A549 treated with CORT108297 at 1 μM for 4 hours (cell line): ENCODE measurements at places on chromosomes 16 and 17. TPM values are rescaled to one million over a fixed set of nuclear protein-coding genes. Genes with fewer than 3 reads are reported as not detected.

Gene HOXB5
- 1.5 to 2.9 TPM (median 2.6 TPM) in 5 replicates for total RNA-seq

Gene KCTD13
- 14.2 to 21.4 TPM (median 19.0 TPM) in 5 replicates for total RNA-seq

Gene FAM234A
- 44.1 to 50.9 TPM (median 47.7 TPM) in 5 replicates for total RNA-seq

Gene SLFN14
- not detected in 5 replicates for total RNA-seq

Gene TEX19
- total RNA-seq: 0.30 to 0.60 TPM (median 0.44 TPM) in 5 replicates

Gene SLC13A5
- 0.10 to 0.37 TPM (median 0.16 TPM) in 5 replicates for total RNA-seq

Gene CNTROB
- 32.1 to 47.2 TPM (median 42.7 TPM) in 5 replicates for total RNA-seq

Gene JPH3
- 1.3 to 2.5 TPM (median 2.0 TPM) in 5 replicates for total RNA-seq

Gene PDE6G
- 1.5 to 3.5 TPM (median 2.3 TPM) in 5 replicates for total RNA-seq

Gene CRYM
- 1.8 to 1.9 TPM (median 1.8 TPM) in 5 replicates for total RNA-seq

Gene TNK1
- total RNA-seq: 1.3 to 2.0 TPM (median 1.7 TPM) in 5 replicates

Gene KRT39
- total RNA-seq: not detected in 5 replicates

Gene SPNS3
- total RNA-seq: 0.06 to 0.23 TPM (median 0.07 TPM) in 3 of 5 replicates, not detected in the others

Gene NECAB2
- 2.1 to 4.1 TPM (median 2.8 TPM) in 5 replicates for total RNA-seq

Gene ITGAD
- 0.02 TPM in 1 of 5 replicates, not detected in the others for total RNA-seq

Gene HOXB7
- total RNA-seq: 32.6 to 36.9 TPM (median 33.6 TPM) in 5 replicates

Gene CKLF
- total RNA-seq: 61.7 to 68.7 TPM (median 67.2 TPM) in 5 replicates

Gene IGF2BP1
- 51.3 to 86.3 TPM (median 76.5 TPM) in 5 replicates for total RNA-seq

Gene CDK5R1
- total RNA-seq: 2.5 to 3.9 TPM (median 3.8 TPM) in 5 replicates

Gene ANKRD40CL
- total RNA-seq: not detected in 5 replicates

Gene CHST4
- 0.05 to 0.13 TPM (median 0.08 TPM) in 4 of 5 replicates, not detected in the other for total RNA-seq

Gene PRSS36
- total RNA-seq: 0.58 to 1.1 TPM (median 0.72 TPM) in 5 replicates

Gene KRTAP2-3
- total RNA-seq: 0.11 to 0.18 TPM (median 0.17 TPM) in 3 of 5 replicates, not detected in the others

Gene CENPN
- 61.2 to 108 TPM (median 65.8 TPM) in 5 replicates for total RNA-seq

Gene EVI2A
- not detected in 5 replicates for total RNA-seq

Gene RGS11
- 3.5 to 5.6 TPM (median 5.3 TPM) in 5 replicates for total RNA-seq

Gene SPEM2
- 0.05 to 0.10 TPM (median 0.08 TPM) in 4 of 5 replicates, not detected in the other for total RNA-seq

Gene OR1F1
- total RNA-seq: 0.24 to 0.60 TPM (median 0.40 TPM) in 5 replicates

Gene RRAD
- 7.7 to 19.4 TPM (median 12.3 TPM) in 5 replicates for total RNA-seq

Gene AOC2
- total RNA-seq: 2.0 to 2.4 TPM (median 2.1 TPM) in 5 replicates

Gene VASN
- 4.2 to 8.5 TPM (median 7.4 TPM) in 5 replicates for total RNA-seq

Gene RBFOX1
- total RNA-seq: not detected in 5 replicates

Gene CES3
- 1.8 to 2.3 TPM (median 2.1 TPM) in 5 replicates for total RNA-seq

Gene REXO5
- 3.7 to 4.7 TPM (median 4.0 TPM) in 5 replicates for total RNA-seq

Gene SLC13A2
- total RNA-seq: 0.06 to 0.15 TPM (median 0.12 TPM) in 5 replicates

Gene OTOP3
- 0.05 TPM in 1 of 5 replicates, not detected in the others for total RNA-seq

Gene SLC16A11
- not detected in 5 replicates for total RNA-seq

Gene CDH3
- total RNA-seq: 0.12 to 0.60 TPM (median 0.23 TPM) in 5 replicates

Gene NHLRC4
- total RNA-seq: 0.18 to 0.31 TPM (median 0.23 TPM) in 5 replicates

Gene GAST
- total RNA-seq: 0.21 to 0.34 TPM in 2 of 5 replicates, not detected in the others

Gene CTRB1
- not detected in 5 replicates for total RNA-seq

Gene ADAP2
- 2.5 to 3.0 TPM (median 2.8 TPM) in 5 replicates for total RNA-seq

Gene SLC52A1
- total RNA-seq: 0.44 to 1.2 TPM (median 0.95 TPM) in 5 replicates

Gene CRYBA1
- total RNA-seq: not detected in 5 replicates

Gene UTS2R
- not detected in 5 replicates for total RNA-seq

Gene AXIN2
- 0.78 to 1.4 TPM (median 0.95 TPM) in 5 replicates for total RNA-seq

Gene PRAC2
- not detected in 5 replicates for total RNA-seq

Gene TNRC6C
- 1.6 to 2.7 TPM (median 1.9 TPM) in 5 replicates for total RNA-seq

Gene ODAD4
- 1.2 to 1.7 TPM (median 1.4 TPM) in 5 replicates for total RNA-seq

Gene GGNBP2
- 54.4 to 68.7 TPM (median 62.3 TPM) in 5 replicates for total RNA-seq
